ENCODE measurements at places on chromosomes 11 and 22. TPM values are rescaled to one million over a fixed set of nuclear protein-coding genes. Genes with fewer than 3 reads are reported as not detected.
A peak's percentile ranks its signal among the peaks of the same experiment; 100 is the strongest.

DNA sequence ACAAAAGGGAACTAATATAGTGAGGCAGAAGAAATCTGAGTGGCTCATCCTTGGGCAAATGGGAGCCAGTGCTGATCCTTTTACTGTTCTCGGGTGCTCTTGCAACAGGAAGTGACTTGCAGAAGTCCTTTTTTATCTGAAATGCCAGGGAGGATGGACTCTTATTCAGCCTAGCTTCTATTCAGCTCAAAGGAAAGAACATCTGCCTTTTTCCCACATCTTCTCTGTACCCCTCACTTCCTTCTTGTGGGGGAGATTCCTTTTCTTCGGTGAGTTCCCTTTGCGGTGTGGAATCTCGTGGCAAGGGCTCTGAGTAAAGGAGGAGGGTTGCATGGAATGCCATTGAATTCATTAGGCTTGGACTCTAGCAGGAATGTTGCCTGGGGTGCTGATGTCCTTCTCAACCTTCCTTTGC is 76.2 kb downstream of the ZBTB16 start:
- no peak for DNase-seq

DNA sequence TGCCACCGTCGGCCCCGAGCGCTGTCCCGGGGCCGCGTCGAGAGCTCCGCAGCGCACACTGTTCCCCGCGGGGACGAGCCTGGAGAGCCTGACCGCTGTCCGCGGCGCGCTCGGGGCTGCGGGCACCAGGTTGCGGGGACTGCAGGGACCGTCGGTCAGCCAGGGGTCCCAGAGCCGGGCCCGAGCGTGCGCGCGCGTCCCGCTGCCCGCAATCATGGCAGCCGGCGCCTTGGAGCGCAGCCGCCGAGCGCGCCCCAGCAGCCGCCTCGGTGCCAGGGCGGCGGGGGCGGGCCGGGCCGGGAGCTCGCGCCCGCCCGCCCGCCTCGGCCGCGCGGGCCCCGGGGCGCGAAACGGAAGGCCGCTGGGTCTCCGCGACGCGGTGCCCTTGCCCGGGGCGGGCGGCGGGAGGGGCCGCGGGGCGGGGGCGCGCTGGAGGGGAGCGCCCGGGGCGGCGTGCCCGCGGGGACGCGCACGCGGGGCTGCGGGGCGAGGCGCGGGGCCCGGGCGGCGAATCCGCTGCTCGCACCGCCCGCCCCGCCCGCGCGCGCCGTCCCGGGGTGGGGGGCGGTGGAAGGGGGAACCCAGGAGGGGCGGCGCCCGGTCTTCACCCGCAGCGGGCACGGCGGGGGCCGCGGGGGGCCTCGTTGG is 79.4 kb upstream of the PPARA start:
- DNase-seq = peak; percentile 72

DNA sequence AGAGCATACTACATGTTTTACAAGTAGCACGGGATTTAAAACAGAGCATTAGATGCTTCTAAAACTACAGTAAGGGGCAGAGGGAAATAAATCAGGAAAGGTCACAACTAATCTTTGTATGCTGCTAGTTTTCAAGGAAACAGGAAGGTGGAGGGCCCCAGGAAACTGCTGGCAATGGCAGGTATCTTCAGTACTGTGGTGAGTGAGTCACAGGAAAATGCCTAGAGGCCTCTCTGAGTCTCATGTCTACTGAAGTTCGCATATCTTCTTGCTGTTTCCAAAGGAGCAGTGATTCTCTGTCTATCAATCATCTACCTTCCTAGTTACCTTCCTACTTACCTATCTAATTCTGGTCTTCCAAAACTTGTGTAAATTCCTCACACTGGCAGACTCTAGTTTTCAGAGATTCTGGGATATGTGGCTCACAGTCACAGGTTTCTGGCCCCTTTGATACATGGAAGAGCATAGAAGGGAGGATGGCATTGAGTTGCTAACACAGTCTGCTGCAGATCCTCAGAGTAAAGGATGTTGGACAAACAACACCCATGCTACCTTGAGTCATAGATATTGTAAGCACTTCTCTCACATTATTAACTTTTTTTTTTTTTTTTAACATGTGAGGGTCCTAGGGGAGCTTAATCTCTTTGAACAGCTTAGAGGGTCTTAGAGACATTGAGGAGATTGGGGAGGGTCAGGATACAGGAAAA is 58.8 kb upstream of the SYN3 start:
- no peak for DNase-seq

GRCh38 chr11:76763573-76764346 is 19.4 kb upstream of the TSKU start:
- DNase-seq = peak; percentile 27

Gene SLN
- total RNA-seq = not detected

DNA sequence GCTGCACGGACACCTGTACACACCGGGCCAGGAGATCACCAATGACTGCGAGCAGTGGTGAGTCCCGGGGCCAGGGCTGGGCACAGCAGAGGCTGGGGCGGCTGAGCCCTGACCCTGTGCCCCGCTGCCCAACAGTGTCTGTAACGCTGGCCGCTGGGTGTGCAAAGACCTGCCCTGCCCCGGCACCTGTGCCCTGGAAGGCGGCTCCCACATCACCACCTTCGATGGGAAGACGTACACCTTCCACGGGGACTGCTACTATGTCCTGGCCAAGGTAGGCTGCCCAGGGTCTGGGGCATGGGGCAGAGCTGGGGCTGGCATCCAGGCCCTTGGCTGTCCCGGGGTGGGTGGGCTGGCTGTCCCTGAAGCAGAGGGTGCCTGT is 7.7 kb downstream of the MUC2 start:
- DNase-seq = no peak

Gene TUBA8
- total RNA-seq = 2.4 TPM

Gene OR4A16
- not detected for total RNA-seq

Gene POTEH
- total RNA-seq = not detected

DNA sequence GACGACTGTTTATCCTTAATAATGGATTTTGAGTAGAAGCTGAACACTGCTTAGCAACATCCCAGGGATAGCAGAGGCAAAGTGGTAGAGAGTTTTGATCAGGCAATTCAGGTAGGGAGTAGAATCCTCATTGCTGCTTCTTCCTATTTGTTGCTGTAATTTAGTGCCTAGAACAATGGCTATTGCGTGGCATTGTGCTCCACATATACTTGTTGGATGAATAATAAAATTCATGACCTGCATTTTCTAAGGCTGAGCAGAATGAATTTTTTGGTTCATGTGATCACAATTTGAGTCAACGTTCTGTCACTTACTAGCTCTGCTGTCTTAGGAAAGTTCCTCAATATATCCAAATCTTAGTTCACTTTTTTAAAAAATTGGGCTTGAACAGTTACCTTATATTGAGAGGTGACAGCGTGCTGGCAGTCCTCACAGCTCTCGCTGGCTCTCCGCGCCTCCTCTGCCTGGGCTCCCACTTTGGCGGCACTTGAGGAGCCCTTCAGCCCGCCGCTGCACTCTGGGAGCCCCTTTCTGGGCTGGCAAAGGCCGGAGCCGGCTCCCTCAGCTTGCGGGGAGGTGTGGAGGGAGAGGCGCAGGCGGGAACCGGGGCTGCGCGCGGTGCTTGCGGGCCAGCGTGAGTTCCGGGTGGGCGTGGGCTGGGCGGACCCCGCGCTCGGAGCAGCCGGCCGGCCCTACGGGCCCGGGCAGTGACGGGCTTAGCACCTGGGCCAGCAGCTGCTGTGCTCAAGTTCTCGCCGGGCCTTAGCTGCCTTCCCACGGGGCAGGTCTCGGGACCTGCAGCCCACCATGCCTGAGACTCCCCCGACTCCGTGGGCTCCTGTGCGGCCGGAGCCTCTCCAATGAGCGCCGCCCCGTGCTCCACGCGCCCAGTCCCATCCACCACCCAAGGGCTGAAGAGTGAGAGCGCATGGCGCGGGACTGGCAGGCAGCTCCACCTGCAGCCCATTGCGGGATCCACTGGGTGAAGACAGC is 350.6 kb downstream of the ETS1 start:
- DNase-seq = no peak

- DNase-seq = peak; percentile 49
These were observed 32.4 kb upstream of the CBX7 start for GRCh38 chr22:39184586-39185577.

- peak; percentile 41 for DNase-seq
These were observed 35.9 kb upstream of the PRDM11 start for GRCh38 chr11:45110562-45110961.

GRCh38 chr22:35253946-35254345 is 3.3 kb upstream of the HMGXB4 start:
- DNase-seq = no peak

GRCh38 chr11:4626207-4627099 is 10.8 kb upstream of the OR51D1 start:
- peak; percentile 18 for DNase-seq

- peak; percentile 86 for DNase-seq
These were observed 106.4 kb downstream of the MIAT start for GRCh38 chr22:26763633-26764361.

Gene CCDC157
- 2.2 TPM for total RNA-seq

DNA sequence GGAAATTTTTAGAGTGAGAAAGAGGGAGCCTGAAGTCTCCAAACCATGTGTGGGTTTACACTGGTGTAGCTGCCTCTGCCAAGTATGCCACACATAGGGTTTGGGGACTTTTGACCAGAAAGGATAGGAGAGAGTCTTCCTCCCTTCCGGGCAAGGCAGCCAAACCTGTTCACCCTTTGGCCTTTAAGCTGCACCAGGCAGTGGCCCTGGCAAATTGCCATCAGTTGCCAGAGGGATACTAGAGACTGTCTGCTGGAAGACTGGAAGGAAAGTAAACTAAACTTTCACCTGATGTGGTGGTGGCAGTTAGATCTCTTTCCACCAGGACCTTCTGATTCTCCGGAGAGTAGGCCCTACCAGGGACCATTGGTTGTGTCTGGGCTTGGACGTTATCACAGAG is 1263.2 kb downstream of the FAM181B start:
- no peak for DNase-seq

- DNase-seq = no peak
These were observed 81.2 kb upstream of the PRR5 start for GRCh38 chr22:44620841-44621257.

Gene TYR
- total RNA-seq = not detected

- no peak for DNase-seq
These were observed 14.0 kb upstream of the MS4A10 start for GRCh38 chr11:60771146-60771545.

- DNase-seq = no peak
These were observed 9.6 kb upstream of the KCNQ1OT1 start for GRCh38 chr11:2709429-2709828.

DNA sequence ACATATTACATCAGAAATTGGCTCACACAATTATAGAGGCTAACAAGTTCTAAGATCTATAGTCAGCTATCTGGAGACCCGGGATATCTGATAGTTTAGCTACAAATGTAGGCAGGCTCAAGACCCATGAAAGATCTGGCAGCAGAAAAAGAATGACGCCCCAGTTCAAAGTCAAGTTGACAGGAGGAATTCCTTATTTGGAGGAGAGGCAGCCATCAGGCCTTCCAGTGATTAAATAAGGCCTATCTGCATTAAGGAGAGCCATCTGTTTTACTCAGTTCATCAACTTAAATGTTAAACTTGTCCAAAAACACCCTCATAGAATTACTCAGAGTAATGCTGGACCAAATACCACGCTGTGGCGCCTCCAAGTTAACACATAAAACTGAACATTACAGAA is 1402.6 kb downstream of the FAM181B start:
- DNase-seq = no peak

Gene PLA2G3
- total RNA-seq = not detected

GRCh38 chr11:44453871-44454270 is 111.6 kb upstream of the CD82 start:
- DNase-seq = no peak

Gene OR8I2
- not detected for total RNA-seq

GRCh38 chr11:122179961-122180834 is 64.2 kb upstream of the BLID start:
- peak; percentile 73 for DNase-seq

GRCh38 chr11:78833237-78833636 is 258.6 kb upstream of the NARS2 start:
- DNase-seq = no peak

DNA sequence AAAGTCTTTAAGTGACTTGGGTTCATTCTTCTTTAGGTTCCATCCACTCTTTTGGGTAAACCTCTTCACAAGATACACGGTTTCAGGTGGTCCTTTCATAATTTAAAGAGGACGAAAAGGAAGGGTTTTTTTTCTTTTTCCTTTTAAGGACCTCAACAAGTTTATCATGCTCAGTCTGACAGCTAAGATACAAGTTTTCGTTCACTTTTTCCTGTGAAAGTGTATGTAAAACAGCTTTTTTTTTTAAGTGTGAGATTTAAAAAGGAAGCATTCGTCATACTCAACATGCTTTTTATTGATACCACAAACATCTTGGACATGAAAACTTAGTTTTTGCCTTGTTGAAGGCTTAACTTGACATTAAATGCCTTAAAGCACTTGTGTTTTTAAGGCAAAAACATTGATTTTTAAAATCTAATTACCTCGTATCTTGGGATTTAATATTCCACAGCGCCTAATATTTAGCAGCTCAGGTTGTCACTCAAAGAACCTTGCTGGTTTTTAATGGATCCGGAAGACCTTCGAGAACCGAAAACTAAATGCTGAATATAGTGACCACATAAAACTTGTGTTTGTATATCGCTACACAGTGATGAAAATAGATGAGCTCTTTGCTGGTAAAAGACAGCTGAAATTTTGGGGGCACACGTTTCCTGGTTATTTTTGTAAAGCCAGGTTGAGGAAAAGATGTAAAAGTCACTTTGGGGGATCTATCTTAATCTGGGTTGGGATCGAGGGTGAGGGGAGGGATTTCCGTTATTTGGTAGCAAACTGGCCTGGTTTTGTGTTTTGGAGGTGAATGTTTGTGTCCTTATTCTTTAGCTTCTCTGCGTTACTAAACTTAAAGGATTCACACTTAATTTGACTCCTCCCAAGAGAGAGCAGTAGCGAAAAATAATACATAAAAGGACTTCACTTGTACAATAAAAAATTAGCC is 2.3 kb downstream of the PCF11 start:
- no peak for DNase-seq

Gene HEPN1
- total RNA-seq = not detected

DNA sequence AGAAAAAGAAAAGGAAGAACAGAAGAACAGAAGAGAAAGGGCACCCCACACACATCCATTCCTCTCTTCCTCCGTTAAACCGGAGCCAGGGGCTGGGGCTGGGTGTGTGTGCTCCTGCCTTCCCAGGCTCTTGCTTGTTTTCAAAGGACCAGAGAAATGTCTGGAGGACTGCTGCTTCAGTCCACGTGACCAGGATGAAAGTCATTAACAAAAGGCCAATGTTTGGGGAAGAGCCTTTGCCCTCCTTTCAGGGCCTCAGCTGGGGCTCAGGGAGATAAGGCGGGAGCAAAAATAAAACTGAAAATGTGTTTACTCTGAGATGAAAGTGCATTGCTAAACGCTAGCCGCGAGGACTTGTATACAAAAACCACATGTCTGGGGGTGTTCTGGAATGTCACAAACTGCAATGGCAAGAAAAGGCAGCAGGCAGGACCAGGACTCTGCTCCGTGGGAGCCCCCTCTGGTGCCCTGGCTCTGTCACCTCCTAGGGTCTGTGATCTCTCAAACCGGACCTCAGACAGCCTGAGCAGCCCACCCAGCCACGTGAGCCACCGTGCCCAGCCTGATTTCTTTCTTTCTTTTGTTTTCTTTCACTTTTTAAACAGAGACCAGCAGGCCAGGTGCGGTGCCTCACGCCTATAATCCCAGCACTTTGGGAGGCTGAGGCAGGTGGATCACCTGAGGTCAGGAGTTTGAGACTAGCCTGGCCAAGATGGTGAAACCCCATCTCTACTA is 31.6 kb upstream of the MYH9 start:
- no peak for DNase-seq

Gene KIRREL3
- 6.4 TPM for total RNA-seq

Gene WT1
- total RNA-seq = not detected

GRCh38 chr22:40273319-40273718 is 73.0 kb upstream of the ADSL start:
- peak; percentile 41 for DNase-seq

- peak; percentile 56 for DNase-seq
These were observed 16.2 kb upstream of the ME3 start for GRCh38 chr11:86688398-86689179.

Gene KCTD17
- 29.0 TPM for total RNA-seq

Data from Caki2 (cell line).